ENCODE measurements at places on chromosomes 2 and 18. TPM values are rescaled to one million over a fixed set of nuclear protein-coding genes. Genes with fewer than 3 reads are reported as not detected.
A peak's percentile ranks its signal among the peaks of the same experiment; 100 is the strongest.

Gene MYCN
- 69.1 TPM for total RNA-seq

Gene SERPINB11
- not detected for total RNA-seq

Gene XRCC5
- 291 TPM for total RNA-seq

Gene PLCL1
- 2.0 TPM for total RNA-seq

Gene POTEJ
- not detected for total RNA-seq

Gene TRIM43B
- not detected for total RNA-seq

Gene DSG4
- total RNA-seq: 0.09 TPM

Gene WNT10A
- 53.2 TPM for total RNA-seq

Gene ZDBF2
- 45.7 TPM for total RNA-seq

GRCh38 chr2:112583497-112584133 is 794 bp upstream of the CHCHD5 start:
- no peak for DNase-seq

- peak; percentile 63 for DNase-seq
These were observed 519 bp downstream of the TTL start for GRCh38 chr2:112482309-112483041.

- peak; percentile 62 for DNase-seq
These were observed 50.0 kb downstream of the HDHD2 start for GRCh38 chr18:47100212-47100831.

GRCh38 chr2:70574109-70574508 is 20.5 kb upstream of the TGFA start:
- DNase-seq: no peak

DNA sequence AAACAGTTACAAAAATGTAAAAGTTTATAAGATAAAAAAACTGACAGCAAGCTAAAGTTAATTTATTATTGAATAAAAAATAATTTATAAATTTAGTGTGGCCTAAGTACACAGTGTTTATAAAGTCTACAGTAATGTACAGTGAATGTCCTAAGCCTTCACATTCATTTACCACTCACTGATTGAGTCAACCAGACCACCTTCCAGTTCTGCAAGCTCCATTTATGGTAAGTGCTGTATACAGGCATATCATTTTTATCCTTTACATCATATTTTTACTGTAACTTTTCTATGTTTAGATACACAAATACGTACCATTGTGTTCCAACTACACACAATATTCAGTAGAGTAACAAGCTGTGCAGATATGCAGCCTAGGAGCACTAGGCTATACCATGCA is 184.2 kb upstream of the LRATD1 start:
- DNase-seq: no peak

GRCh38 chr2:62054916-62055450 is 140.9 kb upstream of the B3GNT2 start:
- no peak for DNase-seq

GRCh38 chr2:215619022-215619958 is 183.4 kb upstream of the FN1 start:
- DNase-seq: no peak

DNA sequence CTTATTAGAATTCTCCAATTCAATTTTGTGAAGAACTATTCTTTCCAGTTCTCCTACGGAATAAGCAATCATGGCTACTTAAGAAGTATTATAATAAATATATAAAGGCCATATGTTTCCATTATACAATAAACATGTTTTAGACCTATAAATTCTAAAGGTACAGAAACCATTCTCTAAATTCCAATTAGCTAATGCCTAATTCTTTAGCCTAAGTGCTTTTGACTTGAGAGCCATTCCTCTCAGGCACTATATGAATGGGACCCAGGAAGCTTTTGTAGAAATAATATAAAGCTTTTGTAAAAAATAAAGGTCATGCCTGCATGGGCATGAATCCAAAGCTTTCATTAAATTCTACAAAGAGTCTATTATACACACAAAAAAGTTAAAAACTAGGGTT is 161.0 kb upstream of the UNC80 start:
- no peak for DNase-seq

DNA sequence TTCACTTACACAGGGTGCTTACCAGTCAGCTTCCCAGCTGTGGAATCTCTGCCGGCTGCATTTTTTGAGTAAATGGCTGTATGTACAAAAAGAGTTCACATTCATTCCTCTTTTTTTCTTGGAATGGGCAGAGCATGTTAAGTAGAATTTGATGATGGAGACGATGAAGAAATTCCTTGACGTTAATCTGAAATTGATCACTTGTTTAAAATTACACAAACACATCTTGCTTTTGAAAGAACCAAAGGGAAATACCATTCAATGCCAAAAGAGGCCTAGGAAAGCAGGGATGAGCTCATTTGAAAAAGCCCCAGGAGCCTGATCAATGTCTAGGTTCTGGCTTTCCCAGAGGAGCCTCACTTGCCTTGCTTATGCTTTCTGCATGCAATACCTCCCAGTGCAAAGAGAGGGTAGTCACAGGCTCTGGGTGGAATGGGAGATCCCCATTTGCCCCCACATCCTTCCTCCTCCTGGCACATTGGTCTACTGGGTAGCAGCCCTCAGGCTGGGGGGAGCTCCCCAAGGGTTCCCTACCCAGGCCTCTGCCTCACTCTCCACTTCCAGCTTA is 12.3 kb upstream of the SMAD7 start:
- no peak for DNase-seq

DNA sequence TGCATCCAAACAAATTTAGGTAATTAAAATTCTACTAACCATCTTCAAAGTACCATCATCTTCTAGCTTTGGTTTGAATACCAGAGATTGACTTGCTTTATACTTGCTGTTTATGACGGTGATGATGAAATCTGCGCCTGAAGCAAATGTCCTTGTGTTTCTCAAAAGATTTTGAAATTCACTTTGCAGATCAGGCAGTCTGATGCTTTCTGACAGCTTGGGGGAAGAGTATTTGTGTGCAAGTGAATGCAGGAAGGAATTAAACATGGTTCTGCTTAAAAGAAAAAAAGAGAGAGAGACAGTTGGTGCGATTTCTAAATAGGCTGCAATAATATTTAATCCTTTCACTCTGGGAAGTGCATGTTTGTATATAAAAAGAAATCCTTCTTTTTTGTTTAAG is 29.6 kb downstream of the CSRNP3 start:
- no peak for DNase-seq

GRCh38 chr2:11437602-11438001 is 28.4 kb downstream of the E2F6 start:
- DNase-seq: no peak

DNA sequence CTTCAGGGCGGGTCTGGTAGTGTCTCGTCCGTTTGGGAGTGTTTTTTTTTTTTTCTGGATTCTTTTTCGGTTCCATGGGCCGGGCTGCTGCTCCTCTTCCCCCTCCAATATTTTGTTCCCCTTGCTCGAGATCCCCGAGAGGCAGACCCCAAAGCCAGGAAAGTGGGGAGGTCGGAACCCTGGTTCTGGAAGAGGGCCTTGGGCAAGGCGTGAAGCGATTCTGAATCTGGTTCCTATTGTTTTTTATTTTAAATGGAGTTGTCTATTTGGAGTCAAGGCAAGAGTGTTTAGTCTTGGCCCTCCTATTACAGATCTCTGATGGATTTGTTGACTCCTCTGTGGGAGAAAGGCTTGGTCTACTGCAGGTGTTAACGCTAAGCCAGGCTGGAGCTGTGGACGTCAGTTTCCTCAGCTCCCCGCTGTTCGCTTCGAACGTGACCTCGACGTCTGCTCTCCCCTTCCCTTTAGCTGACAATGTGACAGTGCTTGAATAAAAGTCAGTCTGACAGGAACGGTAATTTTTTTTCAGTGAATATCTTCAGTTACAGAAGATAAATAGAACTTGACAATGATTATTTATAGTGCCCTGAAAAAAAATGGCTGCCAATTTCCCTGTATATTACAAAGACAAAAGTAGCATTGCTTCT is 683 bp upstream of the DNAJC27 start:
- DNase-seq: no peak

DNA sequence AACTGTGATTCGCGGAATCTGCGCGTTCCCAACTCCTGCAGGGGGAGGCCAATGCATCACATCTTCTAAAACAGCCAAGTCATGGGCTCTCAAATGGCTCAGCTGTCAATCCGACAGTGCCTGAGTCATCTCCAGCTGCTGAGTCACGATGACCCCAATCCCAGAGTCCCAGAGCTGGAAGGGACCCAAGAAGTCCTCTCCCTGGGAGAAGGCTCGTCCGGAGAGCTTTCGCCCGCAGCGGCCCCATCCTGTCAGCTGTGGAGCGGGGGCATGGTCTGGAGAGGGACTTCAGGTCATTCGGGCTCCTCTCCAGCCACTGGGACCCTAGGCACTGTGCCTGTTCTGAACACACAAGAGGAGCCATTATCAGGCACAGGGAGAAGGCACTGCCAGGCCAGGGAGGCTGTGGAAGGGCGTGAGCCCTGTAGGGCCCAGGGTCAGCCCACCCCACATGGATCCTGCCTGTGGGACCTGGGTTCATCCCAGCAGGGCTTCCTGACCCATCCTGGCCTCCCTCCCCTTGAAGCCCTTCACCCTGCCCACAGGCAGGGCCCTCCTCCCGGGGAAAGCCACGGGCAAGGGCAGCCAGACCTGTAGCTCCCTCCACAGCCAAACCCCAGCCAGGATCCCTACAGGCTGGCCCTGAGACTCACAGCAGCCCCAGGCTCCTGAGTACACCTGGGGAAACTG is 47.6 kb upstream of the GPC1 start:
- DNase-seq: no peak

DNA sequence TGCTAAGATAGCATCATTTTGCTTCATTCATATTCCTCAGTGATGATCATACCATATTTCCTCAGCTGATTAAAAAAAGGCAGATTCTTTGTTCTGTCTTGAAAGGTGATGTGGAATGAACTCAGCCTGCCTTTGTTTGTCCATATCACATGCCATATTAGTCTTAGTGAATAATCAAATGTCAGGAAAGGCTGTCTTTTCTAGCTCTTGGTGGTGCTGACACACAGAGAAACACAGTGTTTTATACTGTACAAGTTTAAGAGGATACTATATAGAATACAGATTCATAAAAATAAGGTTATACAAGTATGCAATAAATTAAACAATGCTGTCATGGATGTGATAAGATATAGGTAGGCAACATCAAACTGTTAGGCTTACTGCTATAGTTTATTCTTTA is 97.1 kb upstream of the FAM98A start:
- no peak for DNase-seq

GRCh38 chr2:75870133-75870532 is 159.4 kb upstream of the GCFC2 start:
- DNase-seq: no peak

GRCh38 chr2:12061286-12062052 is 315.0 kb downstream of the LPIN1 start:
- no peak for DNase-seq

DNA sequence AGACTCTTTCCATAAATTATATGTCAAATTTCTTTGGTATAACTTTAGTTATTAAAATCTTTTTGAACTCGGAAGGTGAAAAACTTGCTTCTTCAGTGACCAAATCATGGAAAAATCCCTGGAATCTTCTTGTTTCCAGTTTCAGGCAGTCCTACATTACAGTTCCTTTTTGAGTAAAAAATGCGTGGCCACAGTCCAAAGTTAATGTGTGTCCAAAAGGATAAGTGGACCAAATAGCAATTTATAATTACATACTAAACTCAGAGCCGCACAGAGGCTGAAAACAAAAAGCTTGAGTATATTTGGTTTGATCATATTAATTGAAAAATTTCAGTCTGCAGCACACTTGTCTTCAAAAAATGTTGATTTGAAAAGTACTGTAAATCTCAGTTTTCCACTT is 28.4 kb upstream of the DYNC2LI1 start:
- DNase-seq: no peak

DNA sequence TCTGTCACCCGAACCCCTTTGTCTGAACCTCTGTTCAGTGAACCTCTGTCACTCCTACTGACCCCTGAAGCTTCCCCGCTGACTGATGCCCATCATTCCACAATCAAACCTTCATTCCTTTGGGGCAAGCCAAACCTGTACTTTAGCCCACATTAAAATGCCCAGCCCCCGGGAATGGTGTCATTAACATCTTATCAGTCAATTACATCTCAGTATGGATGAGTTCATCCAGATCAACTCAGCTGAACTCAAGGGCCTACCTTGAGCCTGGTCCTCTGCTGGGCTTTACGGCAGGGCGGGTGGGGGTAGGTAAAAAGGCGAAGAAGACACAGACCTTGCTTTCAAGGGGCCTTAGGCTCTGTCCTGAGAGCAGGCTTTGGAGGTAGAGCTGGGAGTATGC is 154.4 kb upstream of the SMAD2 start:
- no peak for DNase-seq

- no peak for DNase-seq
These were observed 37.0 kb downstream of the INO80C start for GRCh38 chr18:35460736-35461161.

DNA sequence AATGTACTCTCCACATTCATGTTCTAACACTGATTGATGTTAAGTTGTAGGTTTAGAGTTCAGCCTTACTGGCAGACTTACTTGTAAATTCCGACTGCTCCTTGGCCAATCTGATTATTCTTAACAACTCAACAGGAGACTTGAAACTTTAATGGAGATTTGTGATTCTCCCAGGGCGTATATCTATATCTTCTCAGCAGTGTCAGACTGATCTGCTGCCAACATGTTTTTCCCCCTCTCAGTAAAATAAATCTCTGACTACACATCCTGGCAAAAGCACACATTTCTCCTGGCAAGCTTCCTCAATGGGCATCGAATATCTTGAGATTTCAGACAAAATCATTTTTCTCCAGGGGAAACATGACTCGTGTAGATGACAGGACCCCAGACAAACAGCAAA is 1041.2 kb downstream of the DPP10 start:
- no peak for DNase-seq

DNA sequence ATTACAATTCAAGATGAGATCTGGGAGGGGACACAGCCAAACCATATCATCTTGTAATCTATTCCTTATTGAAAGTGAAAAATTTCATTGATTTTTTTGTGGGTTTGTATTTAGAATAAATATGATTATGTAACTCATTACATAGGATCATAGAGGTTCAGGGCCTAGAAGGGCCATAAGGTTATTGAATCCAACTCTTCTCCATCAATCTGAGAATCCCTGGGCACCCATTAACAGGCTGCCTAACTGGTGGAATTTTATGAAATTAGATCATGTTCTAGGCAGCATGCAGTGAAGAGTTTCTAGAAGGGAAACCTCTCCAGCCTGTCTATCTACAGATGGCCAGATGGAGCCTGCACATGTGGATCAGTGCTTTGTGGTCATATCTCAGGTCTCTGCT is 6.3 kb upstream of the APOB start:
- no peak for DNase-seq

- DNase-seq: no peak
These were observed 2.7 kb downstream of the TCF4 start for GRCh38 chr18:55585065-55585919.

DNA sequence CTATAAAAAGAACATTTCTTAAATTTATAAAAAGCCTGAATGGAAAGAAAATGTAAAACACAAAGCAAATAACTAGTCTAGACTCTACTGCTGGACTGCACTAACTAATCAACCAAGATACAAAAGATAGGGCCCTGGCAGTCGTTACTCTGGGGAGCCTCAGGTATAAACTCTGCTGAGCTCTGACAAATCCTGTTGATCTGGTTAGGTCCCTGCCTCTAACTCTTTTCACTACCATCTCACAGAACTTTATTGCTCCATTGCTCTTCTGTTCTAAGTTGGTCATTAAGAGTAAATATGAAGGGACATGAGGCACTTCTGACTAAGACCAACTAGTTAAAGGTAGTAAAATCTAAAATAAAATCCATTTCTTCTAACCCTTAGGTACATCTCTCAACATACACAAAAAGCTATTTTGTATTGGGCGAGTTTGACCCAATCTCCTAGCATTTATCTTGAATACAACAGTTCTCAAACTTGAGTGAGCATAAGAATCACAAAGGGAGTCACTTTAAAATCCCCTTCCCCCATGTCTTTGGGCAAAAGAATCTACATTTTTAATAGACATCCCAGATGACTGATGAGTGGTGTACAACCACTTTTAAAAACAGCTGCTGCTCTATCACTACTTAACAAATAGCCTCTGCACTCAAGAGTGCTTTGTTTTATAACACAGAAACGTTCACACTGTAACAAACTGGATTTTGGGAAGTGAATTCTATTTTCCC is 2.5 kb downstream of the CHN1 start:
- no peak for DNase-seq

All from mesothelial cell of epicardium (in vitro differentiated cells).